ENCODE measurements at places on chromosomes 6 and 20. TPM values are rescaled to one million over a fixed set of nuclear protein-coding genes. Genes with fewer than 3 reads are reported as not detected.

Gene NAPB
- 8.8 TPM for total RNA-seq

Gene PNPLA1
- not detected for total RNA-seq

Gene PXDC1
- total RNA-seq: 72.5 TPM

Gene MOCS1
- 13.7 TPM for total RNA-seq

Gene RIMS1
- not detected for total RNA-seq

Gene BCKDHB
- 15.1 TPM for total RNA-seq

Gene ZBTB46
- 3.8 TPM for total RNA-seq

Gene VIP
- total RNA-seq: 0.06 TPM

Gene C20orf144
- total RNA-seq: not detected

Gene ADGB
- not detected for total RNA-seq

Gene GSTA2
- total RNA-seq: not detected

Gene OLIG3
- total RNA-seq: not detected

Gene NKAPL
- not detected for total RNA-seq

Gene PTCRA
- not detected for total RNA-seq

Gene DEF6
- total RNA-seq: 0.05 TPM

Gene HLA-DOA
- total RNA-seq: not detected

Gene TBC1D32
- 4.8 TPM for total RNA-seq

Gene HCRTR2
- not detected for total RNA-seq

Gene PRL
- total RNA-seq: not detected

Gene TRAPPC3L
- total RNA-seq: 0.06 TPM

Gene EBF4
- total RNA-seq: 4.0 TPM

Gene DSP
- total RNA-seq: 0.08 TPM

Gene NTSR1
- total RNA-seq: not detected

Gene EDN1
- total RNA-seq: 39.7 TPM

Gene CCM2L
- total RNA-seq: not detected

Gene GHRH
- not detected for total RNA-seq

Gene PRDM1
- total RNA-seq: 1.3 TPM

Gene NHLRC1
- total RNA-seq: 1.3 TPM

Gene TUBB2B
- 49.5 TPM for total RNA-seq

Gene HMGCLL1
- total RNA-seq: not detected

Gene RHAG
- not detected for total RNA-seq

Gene RGS17
- 0.37 TPM for total RNA-seq

Gene MATN4
- 0.50 TPM for total RNA-seq

Gene MSH5
- total RNA-seq: 3.9 TPM

Gene CYP39A1
- total RNA-seq: 2.1 TPM

Gene C6orf141
- not detected for total RNA-seq

Gene COL19A1
- not detected for total RNA-seq

Gene NOX3
- not detected for total RNA-seq

Gene DEFB132
- total RNA-seq: not detected

Gene MRAP2
- not detected for total RNA-seq

Gene MAD2L1BP
- total RNA-seq: 17.9 TPM

Gene CASS4
- total RNA-seq: not detected

Gene WFDC11
- not detected for total RNA-seq

Gene DDO
- 0.53 TPM for total RNA-seq

Gene UST
- 6.7 TPM for total RNA-seq

Gene SLC16A10
- total RNA-seq: not detected

Gene DCDC2
- not detected for total RNA-seq

Gene MUCL3
- not detected for total RNA-seq

Gene TMEM170B
- total RNA-seq: under 0.01 TPM

Gene MOXD1
- total RNA-seq: 37.3 TPM

Gene TMEM242
- total RNA-seq: 17.5 TPM

Gene HRH3
- total RNA-seq: not detected

Gene GJA10
- not detected for total RNA-seq

Gene SLC17A9
- not detected for total RNA-seq

Gene TRIM40
- total RNA-seq: not detected

Gene PPIL6
- 0.29 TPM for total RNA-seq
